Stimulated activated CD4-positive, alpha-beta T cell treated with anti-CD3 and anti-CD28 coated beads, Interleukin-2, amount 100 ng/mL, for 4 hours (primary cell): ENCODE measurements at places on chromosomes 2 and 18.

DNA sequence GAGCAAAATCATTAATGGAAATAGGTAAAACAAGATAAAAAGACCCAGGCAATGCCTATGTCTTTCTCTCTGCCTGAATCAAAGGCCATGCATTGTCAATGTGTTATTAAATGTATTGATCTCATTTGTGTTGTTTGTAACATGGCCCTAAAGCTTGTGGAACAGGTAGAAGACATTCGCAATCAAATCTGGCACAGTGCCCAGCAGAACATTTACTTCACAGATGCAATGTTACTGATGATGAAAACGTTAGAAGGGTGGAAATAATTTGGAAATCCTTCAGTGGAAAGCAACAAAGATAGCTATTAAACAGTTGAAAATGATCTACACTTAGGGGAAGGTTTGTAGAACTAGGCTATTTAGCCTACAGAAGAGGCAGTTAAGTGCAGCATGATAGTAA is 368.2 kb downstream of the EPHA4 start:
- DNase-seq: no peak

DNA sequence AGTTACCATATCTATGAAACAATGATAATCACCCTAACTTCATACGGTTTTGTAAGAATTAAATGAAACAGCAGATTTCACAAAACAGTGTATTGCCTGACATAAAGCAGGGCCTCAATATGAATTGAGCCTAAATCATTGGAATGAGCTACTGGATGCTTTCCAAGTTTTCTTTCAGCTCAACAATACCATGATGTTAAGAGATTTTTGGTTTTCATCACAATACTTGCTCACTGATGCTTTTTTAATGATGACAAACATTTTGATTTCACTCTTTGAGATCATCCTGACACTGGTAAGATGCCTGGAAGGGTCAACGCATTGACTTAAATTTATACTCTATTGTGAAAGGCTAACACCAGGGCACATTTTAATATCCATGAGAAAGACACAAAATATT is 377.5 kb downstream of the ZNF521 start:
- no peak for DNase-seq

DNA sequence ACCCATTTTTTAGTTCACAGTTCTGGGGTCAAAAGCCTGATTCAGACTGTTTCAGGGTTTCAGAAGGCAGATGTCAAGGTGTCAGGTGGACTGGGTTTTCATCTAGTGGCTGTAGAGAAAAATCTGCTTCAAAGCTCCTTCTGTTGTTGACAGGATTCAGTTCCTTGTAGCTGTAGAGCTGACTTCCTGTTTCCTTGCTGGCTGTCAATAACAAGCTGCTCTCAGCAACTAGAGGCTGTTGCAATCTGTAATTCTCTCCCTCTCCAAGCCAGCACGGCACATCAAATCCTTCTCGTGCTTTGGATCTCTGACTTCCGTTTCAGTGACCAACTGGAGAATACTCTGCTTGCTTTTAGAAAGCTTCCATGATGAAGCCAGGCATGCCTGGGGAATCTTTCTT is 179.4 kb downstream of the DOK6 start:
- DNase-seq: no peak

DNA sequence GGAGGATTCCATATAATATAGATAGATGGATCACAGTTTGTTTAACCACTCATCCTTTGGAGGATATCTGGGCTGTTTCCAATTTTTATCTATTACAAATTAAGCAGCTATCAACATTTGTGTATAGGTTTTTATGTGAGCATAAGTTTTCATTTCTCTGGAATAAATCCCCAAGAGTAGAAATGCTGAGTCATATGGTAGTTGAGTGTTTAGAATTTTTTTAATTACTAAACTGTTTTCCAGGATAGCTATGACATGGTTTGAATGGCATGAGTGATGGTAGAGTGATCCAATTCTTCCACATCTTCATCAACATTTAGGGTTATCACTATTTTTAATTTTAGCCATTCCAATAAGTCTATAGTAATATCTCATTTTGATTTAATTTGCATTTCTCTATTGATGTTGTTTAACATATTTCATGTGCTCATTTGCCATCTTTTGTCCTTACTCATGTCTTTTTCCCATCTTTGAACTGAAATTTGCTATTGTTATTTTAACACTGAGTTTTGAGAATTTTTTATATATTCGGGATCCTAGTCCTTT is 31.4 kb downstream of the ABCB11 start:
- DNase-seq: no peak
